Amygdala (tissue), 56 donors: ENCODE measurements at places on chromosomes 3 and 15.

DNA sequence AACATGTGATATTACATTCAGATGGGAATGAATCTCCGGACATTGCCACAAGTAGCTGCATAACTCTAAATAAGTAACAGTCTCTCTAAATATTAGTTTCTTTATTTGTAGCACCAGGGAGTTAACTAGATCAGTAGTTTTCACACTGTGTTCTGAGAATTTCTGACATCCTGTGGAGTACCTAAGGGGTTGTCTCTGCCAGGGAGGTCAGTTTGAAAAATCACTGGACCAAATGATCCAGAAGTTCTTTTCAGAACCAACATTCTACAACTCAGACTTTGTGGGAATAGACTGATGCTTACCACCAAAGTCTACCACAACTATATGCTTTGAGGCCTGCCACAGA lies 9.0 kb upstream of the ILDR1 start:
- DNase-seq, result no peak

DNA sequence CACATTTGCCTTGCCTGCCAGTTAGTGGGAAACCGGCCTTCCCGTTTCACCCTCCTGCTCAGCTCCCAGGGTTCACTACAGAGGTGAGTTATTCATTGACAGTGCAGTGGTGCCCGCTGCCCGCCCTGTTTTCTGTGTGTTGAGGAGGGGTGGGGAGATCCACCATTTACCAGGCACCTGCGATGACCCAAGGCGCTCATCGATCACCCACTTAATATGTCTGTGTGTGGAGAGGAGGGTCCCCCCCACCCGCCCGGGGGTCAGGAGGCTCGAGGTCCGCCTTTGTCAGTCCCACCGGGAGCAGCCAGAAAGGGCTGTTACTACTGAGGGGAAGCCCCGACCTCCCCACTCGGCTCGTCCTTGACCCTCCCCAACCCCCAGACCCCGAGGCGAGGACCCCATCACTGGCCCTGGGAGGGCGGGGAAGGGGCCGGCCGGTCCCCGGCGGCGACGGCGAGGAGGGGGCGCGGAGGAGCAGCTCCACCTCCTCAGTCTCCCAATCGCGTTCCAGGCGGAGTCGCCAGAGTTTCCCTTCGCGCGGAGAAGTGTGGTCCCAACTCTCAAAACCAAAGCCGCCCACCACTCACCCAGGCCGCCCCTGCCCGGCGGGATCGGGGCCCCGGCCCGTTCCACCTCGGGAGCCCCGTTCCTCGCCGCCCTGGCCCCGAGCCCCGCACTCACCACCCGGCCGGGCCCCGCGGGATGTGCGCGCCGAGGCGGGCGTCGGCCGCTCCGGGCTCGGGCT lies 1.1 kb downstream of the PLXNB1 start:
- peak; percentile 59 for DNase-seq

GRCh38 chr15:76772776-76773175 lies 132.4 kb downstream of the SCAPER start:
- no peak for DNase-seq

GRCh38 chr3:155233213-155233612 lies 60.3 kb downstream of the STRIT1 start:
- DNase-seq, result no peak

DNA sequence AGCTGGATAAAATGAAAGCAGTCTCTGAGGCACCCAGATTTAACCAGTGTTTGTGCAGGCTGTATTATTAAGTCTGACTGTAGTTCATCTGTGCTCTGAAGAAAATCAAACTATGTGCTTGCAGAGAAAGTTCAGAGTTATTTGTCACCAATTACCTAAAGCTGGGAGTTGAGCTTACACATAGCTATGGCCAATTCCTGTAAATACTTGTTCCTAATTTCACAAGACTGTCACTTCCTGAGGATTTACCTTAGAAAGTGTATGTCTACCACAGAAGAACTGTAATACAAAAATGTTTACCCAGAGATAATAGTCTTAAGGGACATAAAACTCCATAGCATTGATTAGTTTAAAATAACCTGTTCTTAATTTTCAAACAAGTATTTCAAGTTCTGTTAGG lies 628.4 kb upstream of the TGFBR2 start:
- no peak for DNase-seq

DNA sequence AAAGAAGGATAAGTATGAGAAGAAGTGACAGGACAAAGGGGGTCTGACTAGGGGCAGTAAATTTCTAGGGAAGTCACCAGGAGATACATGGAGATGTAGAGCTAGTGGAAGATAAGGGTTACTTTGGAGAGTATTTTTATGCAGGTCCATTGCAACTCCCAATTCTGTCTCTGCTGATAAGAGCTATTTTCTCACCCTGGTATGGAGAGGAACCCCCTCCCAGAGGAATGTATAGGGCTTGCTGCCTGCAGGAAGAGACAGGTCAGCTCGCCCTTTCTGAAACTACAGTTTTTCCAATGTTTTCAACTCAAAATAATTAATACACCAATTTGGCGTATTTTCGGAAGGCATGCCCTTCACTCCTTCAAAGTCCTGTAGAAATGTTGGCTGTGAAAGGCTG lies 11.4 kb upstream of the CORO2B start:
- no peak for DNase-seq

DNA sequence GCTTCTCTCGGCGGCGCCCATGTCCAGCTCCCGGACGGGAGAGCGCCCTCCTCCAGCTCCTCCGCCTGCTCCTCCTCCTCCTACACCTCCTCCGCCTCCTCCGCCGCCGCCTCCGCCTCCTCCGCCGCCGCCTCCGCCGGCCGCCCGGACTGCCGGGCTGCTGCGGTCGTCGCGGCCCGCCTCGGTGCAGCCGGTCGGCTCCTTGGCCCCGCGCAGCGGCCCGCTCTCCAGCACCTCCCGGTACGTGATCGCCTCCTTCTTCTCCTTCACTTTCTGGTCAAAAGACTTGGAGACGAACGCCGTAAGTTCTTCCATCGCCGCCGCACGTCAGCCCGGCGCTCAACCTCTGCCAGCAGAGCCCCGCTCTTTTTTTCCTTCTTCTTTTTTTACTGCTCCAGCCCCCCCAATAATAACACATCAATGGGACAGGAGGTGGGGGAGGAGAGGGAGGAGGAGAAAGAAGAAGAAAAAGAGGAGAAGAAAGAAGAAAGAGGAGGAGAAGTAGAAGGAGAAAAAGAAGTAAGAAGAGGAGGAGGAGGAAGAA lies 438 bp downstream of the SHOX2 start:
- no peak for DNase-seq

DNA sequence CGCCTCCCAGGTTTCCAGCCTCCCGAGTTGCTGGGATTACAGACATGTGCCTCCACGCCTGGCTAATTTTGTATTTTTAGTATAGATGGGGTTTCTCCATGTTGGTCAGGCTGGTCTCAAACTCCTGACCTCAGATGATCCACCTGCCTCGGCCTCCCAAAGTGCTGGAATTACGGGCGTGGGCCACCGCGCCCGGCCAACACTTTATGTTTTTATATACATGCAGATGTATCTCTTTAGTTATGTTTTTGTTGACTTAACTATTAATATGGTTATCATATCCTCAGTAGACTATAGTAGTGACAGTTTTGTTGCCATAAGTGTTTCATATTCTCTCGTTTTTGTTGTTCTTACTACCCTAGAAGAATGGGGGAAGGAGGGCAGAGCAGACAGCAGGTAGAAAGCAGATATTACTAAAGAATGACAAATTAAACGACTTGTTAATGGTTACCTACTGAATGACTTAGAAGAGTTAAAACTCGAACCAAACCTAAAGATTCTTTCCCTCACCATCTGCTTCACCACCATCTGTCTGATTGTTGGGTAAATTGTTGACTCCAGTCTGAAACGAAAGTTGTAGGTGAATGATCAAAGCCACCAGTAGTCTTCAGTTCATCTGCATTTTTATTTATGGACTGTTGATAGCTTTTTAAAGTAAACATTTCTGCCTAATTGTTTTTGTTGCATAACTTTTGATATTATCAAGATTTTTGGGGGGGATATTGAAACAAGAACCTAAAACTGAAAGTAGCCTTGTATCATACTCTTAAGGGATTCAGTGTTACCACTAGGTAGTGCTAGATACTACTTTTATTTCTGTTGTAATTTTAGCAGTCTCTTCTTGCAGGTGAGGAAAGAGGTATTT lies 89.3 kb downstream of the RASA2 start:
- DNase-seq, result peak; percentile 6

- no peak for DNase-seq
These were observed 5.1 kb downstream of the HEMK1 start for GRCh38 chr3:50574444-50574831.

GRCh38 chr3:177468331-177468730 lies 271.0 kb upstream of the TBL1XR1 start:
- DNase-seq, result no peak

- DNase-seq, result no peak
These were observed 7.3 kb downstream of the CSK start for GRCh38 chr15:74789171-74789631.

DNA sequence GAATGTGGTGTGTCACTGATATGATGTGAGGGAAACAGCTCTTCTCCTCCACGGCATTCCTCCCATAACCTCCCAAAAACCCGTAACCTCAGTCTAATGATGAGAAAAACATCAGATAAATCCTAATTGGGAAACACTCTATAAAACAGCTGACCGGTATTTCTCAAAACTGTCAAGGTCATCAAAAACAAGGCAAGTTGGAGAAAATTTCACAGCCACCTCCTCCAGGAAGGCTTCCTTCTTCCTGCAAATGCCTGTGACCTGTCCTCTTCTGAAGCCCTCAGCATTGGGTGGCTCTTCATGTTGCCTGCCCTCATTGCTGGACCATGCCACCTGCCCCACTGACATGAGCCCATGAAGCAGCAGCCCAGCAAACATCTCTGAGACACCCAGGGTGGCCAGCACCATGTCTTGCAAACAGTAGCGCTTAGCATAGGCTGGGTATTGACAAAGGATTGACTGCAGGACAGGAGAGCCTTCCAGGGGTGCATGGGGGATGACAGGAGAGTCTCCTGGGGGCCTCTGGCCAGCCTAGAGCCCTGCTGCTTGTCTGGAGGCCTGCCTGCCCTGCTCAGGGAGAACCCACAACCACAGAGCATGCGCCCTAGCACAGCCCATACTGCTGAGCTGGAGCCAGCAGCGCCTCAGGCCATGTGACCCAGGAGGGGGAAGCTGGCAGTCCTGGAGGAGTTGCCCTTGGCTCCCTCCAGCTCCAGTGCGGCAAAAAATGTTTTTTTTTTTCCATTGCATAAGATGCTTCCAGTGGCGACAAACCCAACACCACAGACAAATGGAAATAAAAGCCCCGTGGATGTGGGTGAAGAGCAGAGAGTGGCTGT lies 49.7 kb downstream of the XXYLT1 start:
- DNase-seq, result no peak

DNA sequence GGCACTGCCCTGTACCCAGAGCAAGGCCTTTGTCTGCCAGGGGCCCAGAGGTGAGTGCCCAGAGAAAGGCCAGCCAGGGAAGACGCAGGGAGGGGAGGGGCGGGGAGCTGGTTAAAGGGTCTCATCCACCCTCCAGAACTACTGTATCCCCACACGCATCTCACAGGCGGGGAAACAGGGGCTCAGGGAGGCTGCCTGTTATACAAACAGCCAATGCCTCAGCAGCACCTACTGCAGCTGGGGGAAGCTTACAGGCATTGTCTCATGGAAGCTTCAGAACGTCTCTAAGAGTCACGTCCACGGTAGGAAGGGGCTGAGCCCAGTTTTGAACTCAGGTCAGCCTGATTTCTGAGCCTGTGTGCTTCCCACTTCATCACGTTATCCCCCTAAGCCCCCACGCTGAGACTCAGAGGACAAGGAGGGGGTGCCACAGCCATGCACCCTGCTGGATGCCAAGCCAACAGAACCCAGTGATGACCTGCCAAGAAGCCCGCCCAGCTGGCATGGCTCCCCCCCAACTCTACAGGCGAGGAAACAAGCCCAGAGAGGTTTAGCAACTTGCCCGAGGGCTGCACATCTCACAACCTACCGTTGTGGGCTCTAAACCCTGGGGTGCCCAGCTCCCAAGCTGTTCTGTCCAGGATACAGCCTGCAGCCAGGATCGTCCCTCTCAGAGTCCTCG lies 54.5 kb downstream of the IQSEC1 start:
- DNase-seq, result no peak

DNA sequence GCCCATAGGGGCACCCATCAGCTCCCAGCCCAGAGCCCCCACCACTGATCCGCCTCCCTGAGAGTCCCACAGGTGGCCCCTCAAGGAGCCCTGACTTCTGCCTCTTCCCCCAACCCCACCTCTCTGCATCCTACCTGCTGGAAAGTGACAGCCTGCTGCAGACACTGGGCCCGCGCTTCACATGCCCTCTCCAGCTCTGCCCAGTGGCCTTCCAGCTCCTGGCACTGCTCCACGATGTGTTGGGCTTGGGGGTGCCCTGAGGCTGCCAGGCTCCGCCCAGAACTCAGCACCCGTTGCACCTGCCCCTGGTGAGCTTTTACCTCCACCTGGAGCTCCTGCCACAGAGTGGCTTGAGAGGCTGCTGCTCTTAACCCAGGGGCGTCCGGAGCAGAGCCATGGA lies 20.1 kb downstream of the SPTBN5 start:
- no peak for DNase-seq

GRCh38 chr3:105118905-105119304 lies 247.8 kb upstream of the ALCAM start:
- no peak for DNase-seq

- no peak for DNase-seq
These were observed 832 bp downstream of the TGFBR2 start for GRCh38 chr3:30607032-30607833.

GRCh38 chr3:10361375-10361774 lies 40.5 kb upstream of the SEC13 start:
- DNase-seq, result no peak

- DNase-seq, result no peak
These were observed 379.7 kb upstream of the PROK2 start for GRCh38 chr3:72164635-72164978.

DNA sequence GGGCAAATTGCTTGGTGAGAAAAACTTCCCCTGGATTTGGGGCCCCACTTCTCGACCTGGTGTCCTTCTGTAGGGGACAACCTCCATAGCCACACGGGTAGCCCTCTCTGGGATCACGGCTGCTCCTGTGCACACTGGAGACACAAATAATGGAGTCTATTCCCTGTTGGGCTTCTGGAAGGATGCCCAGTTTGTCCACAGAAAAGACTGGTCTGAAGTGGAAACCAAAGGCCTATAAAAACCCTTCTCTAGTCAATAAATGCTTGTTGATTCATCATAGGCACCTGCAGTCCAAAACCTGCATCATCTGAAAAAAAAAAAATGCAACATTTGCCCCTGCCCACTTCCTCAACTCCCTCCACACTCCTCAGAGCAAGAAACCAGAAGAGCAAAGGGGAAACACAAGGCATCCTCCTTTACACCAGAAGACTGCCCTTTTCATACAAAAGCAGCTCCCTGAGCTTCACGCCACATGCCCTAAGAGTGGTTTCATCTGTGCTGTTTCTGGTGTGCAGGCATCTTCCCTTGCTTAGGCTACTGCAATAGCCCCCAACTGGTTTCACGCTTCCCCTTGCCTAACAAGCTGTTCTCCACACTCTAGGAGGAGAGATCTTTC lies 36.3 kb downstream of the SRGAP3 start:
- no peak for DNase-seq

DNA sequence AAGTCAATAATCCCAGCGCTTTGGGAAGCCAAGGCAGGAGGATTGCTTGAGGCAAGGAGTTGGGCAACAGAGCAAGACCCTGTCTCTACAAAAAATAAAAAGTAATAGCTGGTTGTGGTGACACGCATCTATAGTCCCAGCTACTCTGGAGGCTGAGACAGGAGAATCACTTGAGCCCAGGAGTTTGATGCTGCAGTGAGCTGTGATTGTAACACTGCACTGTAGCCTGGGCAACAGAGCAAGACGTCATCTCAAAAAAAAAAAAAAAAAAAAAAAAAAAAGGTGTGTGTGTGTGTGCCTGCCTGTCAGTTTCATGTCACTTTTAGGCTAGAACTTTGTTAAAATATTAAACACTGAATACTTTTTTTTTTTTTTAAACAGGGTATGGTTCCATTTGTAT lies 28.4 kb downstream of the DNAJC19 start:
- no peak for DNase-seq
